ENCODE measurements at places on chromosomes 16 and 17.

DNA sequence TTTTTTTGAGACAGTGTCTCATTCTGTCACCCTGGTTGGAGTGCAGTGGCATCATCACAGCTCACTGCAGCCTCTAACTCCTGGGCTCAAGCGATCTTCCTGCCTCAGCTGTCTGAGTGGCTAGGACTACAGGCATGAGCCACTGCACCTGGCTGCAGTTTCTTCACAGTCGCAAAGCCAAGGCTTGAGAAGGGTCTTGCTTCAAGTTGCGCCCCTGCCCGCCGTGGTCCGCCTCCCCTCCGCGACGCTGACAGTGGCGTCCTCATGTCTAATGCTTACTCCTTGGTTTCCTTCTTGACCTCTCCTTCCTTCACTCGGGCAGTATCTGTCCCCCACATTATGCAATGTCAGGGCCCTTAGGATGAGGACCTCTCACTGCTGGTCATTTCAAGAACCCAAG lies 112.7 kb downstream of the ADCY9 start:
- no peak for DNase-seq

GRCh38 chr16:81335669-81336068 lies 20.9 kb downstream of the GAN start:
- DNase-seq, result no peak

GRCh38 chr16:25838724-25839186 lies 147.0 kb downstream of the HS3ST4 start:
- peak; percentile 16 for DNase-seq

DNA sequence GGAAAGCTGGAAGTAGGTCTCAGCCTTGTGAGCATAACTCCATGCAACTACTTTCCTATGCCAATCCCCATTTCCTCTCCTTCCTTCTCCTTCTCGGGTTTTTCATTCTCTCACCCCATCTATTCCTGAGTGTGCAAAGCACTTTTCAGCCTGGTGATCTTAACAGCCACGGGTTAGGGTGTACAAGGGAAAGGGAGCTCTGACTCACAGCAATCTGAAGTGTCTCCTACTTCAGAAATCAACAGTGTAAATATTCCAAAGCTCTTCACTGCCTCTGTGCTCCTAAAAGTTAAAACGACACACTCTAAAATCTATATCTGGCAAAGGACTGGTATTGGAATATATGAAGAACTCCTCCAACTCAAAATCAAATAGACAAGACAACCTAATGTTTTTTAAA lies 268.0 kb upstream of the IRX3 start:
- no peak for DNase-seq

GRCh38 chr17:12620200-12620720 lies 45.4 kb upstream of the MYOCD start:
- no peak for DNase-seq

DNA sequence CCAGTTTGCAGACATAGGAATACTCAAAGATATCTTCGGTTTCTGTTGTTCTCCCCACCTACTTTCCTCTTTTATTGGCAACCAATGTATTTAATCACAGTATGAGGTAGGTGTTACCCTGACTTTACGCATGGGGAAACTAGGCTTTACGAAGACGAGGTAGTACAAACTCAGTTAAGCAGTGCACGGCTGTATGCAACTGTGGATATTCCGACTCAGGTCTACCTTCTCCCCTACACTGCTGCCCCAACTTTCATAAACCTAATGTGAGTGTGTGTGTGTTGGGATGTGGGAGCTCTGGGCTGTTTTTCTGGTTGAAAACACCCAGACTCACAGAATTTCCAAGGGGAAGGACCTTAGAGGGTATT lies 1.2 kb upstream of the GPT2 start:
- DNase-seq, result no peak

- no peak for DNase-seq
These were observed 561.2 kb upstream of the C16orf82 start for GRCh38 chr16:26505496-26505895.

GRCh38 chr17:574061-574460 lies 140.6 kb downstream of the VPS53 start:
- no peak for DNase-seq

DNA sequence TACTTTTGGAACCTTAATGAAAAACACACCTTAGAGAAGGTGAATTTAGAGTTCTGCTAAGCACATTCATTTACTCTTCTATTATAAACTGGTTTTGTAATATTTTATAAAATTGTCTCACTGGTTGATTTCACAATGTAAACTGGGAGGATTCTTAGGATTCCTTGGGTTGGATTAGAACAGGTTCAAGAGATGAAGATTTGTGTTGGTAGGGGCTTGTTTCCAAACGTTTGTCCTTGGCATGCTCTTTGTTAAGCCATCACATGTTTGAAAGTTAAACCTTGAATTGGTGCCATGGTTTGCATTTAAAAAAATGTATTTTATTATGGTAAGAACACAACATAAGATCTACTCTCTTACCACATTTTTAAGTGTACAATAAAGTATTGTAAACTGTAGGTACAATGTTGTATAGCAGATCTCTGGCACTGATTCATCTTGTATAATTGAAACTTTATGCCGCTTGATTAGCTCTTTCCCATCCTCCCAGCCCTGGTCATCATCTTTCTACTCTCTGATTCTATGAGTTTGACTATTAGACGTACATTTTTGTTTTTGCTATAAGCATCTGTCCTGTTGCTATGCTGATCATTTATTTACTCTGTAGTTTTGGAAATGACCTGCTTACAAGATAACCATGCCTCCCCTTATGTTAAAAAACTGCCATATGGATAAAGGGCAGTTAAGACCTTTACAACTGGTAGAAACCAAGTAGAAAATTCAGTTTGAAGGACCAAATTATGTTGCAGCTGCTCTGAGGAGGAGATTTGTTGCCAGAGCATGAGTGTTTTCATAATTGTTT lies 9.6 kb downstream of the FTO start:
- no peak for DNase-seq

DNA sequence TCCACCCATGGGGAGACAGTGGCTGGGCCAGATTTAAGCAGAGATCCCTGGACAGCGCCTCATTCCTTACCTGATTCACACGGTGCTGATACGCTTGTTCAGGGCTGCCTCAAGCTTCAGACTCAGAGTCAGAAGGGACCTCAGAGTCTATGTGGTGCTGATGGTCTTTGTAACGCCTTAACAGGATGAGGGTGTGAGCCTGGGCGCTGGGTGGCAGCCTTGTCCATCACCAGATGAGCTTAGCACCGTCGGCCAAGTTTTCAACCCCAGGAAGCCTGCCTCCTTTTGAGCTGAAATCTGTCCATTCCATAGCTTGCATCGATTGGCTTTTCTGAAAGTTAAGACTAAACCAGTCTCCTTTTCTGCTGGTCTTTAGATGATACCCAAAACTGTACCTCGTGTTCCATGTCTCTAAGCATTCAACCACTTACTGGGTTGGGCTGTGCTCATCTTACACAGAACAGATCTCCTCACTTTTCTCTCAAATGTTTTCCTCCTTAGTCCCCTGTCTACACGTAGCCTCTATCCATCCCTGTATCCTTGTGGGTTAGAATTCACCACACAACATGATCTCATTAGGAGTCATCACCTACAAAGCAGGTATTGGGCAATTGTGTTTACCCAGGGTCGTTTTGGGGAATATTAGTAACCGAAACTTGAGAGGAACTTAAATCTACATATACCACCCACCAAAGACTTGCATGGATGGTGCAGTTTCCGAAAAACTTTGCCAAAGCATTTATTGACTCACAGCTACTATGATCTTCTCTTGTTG lies 573.4 kb downstream of the CDH13 start:
- DNase-seq, result no peak

DNA sequence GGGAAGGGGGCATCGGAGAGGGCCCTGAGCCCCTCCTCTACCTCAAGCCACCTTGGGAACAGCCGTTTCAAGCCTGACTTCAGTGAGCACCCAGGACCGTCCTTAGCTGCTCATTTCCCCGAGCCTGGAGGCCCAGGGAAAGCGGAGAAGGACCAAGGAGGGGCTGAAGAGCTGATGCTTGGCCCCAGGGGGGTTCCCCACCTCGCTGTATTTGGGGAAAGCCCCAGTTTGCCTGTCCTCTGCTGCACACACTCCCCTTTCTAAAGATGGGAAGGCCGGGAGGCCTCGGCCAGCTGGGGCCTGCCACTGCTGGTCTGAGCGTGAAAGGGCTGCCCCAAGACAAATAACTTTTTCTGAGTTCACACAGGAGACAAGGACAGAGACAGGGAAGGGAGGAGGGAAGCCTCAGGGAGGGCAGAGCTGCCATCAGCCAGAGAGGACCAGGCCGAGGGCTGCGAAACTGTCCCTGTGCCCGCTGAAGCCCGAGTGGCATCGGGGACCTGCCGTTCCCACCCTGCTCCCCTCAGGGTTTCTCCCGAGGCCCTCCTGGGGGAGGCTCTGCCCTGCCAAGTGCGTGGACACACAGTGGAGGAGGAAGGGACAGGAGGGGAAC lies 11.6 kb downstream of the ZACN start:
- DNase-seq, result no peak

DNA sequence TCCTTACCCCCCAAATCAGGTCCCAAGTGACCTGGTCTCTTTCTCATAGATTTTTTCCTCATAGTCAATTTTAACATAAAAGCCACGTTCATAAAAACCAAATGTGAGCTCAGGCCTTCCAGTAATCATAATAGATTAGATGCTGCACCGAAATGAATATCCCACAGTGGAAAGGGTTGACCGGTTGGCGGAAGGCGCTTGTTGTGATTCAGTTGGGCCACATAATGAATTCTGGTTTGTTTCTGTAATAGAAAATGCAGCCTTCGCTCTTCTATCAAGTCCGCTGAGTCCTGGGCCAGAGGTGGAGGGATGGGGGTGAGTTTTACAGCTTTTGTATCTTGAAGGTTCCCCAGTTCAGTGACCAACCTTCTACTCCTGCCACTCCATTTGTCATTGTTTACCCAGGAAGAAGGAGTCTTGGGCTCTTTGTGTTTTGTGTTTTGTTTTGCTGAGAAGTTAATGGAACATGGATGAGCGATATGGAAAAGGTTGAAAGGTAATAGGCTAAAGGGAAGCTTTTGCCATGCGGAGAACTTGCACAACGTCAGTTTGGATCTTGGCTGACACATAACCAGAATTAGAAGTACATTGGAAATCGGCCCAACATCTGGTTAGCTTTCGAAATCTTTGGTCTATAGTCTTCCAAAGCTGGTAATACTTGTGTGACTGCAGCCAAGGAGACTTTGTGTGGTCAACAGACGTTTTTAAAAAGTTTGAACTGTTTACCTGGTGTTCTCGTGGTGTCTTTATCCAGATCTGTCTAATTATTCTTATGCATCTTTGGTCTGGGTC lies 89.5 kb downstream of the CLEC16A start:
- DNase-seq, result no peak

GRCh38 chr17:4579678-4580077 lies 4.7 kb upstream of the SMTNL2 start:
- DNase-seq, result no peak

GRCh38 chr17:75874323-75875181 lies 3.8 kb downstream of the TRIM47 start:
- DNase-seq, result no peak

GRCh38 chr16:305916-306626 lies 23.1 kb downstream of the PDIA2 start:
- DNase-seq, result no peak

- no peak for DNase-seq
These were observed 13.7 kb upstream of the PEMT start for GRCh38 chr17:17605083-17605728.

DNA sequence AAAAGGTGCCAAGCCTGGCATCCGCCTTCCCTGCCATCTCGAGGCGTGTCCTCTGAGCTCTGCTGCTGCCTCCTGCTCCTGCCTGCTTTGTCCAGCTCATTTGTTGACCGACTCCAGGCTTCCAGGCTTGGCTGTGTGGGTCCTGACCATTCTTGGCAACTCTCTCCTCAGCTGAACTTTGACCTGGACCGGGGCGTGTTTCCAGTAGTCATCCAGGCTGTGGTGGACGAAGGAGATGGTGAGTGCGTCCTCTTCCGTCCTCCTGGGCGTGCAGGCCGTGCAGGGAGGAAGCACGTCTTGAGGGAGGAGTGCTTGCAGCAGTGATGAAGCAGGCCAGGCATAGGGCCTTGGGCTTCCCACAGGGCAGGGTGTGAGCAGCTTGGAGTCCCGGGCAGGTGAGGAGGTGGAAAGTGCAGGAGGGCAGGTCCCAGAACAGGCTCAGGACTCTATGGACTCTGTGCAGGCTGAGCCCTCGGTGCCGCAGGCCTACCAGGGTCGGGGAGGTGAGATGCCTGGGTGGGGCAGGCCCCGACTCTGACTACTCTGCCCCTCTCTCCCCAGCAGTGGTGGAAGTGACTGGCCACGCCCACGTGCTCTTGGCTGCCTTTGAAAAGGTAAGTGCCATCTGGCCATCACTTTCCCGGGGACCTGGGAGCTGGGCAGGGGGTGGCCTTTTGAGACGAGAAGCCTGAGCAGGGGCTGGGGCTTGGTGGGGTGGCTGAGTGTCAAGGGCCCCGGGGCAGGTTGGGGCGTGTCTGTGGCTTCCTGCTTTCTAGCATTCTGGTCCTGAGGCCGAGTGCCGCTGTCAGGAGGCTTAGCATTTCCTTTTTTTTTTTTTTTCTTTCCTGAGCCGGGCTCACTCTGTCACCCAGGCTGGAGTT lies 28.6 kb upstream of the NUDT16L1 start:
- no peak for DNase-seq

GRCh38 chr16:30065943-30066760 lies 592 bp downstream of the ALDOA start:
- no peak for DNase-seq

DNA sequence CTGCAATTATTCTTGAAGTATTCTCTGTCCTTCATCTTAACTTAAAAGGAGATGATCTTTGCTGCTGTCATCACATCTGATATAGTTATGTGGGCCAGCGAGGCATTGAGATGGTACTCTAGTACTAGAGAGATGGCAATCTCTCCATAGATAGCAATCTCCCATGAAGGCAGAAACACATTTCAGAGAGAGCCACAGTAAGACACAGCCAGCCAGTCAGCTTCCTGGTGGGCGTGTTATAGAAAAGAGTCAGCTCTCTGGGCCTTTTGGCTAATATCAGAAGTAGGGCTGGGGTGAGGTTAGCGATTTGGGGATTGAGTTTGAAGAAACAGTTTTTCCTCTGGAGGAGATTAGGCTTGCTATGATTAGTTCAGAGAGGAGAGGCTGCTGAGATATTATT lies 22.6 kb upstream of the EFCAB13 start:
- DNase-seq, result no peak

DNA sequence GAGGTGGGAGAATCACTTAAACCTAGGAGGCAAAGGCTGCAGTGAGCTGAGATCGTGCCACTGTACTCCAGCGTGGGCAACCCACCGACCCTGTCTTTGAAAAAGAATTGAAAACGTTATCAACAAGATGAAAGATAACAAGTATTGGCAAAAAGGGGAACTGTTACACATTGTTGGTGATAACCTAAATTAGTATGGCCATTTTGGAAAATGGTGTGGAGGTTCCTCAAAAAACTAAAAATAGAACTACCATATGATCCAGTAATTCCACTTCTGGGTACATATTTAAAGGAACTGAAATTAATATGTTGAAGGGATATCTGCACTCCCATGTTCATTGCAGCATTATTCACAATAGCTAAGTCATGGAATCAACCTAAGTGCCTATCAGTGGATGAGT lies 61.0 kb downstream of the ABHD15 start:
- DNase-seq, result no peak

- no peak for DNase-seq
These were observed 13.2 kb downstream of the IGFBP4 start for GRCh38 chr17:40456396-40456951.

- DNase-seq, result no peak
These were observed 7.6 kb upstream of the SLC47A2 start for GRCh38 chr17:19723964-19724363.
